RWPE2 (cell line): ENCODE measurements at places on chromosomes 6 and 20.

DNA sequence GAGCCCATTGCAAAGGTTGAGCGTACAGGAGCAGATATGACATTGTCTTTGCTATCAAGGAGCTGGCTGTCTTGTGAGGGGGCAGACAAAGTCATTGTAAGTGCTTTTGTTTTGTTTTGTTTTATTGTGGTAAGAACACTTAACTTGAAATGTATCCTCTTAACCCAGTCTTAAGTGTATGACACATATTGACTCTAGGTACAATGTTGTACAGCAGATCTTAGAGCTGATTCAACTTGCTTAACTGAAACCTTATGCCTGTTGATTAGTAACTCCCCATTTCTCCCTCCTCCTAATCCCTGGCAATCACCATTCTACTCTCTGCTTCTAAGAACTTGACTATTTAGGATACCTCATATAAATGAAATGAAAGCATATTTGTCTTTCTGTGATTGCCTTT is 429.0 kb downstream of the BMP2 start:
- no peaks in the 10 kb centered on the region for H3K27me3 ChIP-seq
- H3K27ac ChIP-seq: peak overlapping the region; percentile 17
- no peak for DNase-seq
- peaks cover 14% of the 10 kb centered on the region for H3K4me1 ChIP-seq
- H3K36me3 ChIP-seq: no peaks in the 10 kb centered on the region

- peaks cover 84% of the 10 kb centered on the region for H3K36me3 ChIP-seq
- H3K27ac ChIP-seq: no peak overlapping the region
- no peaks in the 10 kb centered on the region for H3K27me3 ChIP-seq
- DNase-seq: no peak
These were observed 21.0 kb downstream of the RMND1 start for GRCh38 chr6:151430886-151431285.

DNA sequence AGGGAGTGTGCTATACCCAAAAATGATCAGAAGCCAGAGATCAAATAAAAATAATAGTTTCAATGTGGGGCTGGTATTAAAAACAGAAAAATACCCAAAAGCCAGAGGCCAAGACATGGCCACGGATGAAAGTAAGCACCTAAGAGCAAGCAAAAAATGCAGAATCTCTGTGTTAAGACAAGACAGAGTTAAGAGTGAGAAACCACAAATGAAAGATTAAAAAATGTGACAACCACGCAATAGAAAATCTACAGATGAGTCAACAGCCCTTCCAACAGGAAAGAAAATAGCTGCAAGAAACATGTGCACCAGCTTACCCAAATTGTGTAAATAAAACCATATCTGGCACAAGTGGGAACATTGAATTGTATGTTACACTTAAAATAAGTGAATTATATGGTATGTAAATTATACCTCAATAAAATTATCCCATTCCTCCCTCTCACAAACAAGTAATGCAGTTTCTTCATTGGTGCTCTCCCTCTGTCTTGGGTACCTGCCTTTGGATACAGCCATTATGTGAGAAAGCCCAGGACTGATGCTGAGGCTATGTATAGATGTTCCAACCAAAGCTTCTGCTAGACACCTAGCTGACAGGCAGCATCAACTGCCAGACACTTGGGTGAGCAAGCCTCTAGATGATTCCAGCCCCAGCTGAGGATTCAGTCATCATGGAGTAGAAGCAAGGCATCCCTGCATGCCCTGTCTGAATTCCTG is 55.3 kb upstream of the UFL1 start:
- DNase-seq: no peak
- H3K4me3 ChIP-seq: no peak overlapping the region
- H3K36me3 ChIP-seq: no peaks in the 10 kb centered on the region
- H3K27ac ChIP-seq: no peak overlapping the region

- H3K4me3 ChIP-seq: no peak overlapping the region
- H3K36me3 ChIP-seq: peaks cover 34% of the 10 kb centered on the region
- H3K4me1 ChIP-seq: peaks cover 9% of the 10 kb centered on the region
- no peaks in the 10 kb centered on the region for H3K27me3 ChIP-seq
- no peak for DNase-seq
These were observed 12.9 kb downstream of the BTN2A1 start for GRCh38 chr6:26470643-26471042.

DNA sequence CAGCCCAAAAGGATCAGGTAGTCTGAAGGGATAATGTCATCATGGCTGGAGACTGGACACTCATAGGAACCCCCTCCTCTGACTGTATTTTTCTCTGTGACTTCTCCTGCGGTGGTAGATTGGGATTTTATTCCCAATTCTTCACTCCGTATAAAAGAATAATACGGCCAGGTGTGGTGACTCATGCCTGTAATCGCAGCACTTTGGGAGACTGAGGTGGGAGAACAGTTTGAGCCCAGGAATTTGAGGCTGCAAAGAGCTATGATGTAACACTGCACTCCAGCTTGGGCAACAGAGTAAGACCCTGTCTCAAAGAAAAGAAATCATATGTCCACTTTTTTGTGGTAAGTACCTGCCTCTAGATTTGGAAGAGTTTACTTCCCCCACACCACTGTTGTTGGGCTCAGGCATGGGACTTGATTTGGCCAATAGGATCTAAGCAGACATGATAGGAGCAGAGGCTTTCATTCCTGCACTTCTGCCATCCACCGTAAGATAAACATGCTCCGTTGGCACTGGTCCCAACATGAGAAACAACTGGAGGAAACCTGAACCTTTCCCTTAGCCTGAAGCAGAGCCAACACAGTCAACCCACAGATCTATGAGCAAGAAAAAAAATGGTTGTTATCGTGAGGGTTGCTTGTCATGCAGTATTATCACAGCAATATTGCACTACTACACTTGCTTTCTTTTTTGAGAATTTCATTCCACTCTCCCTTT is 82.0 kb downstream of the JPH2 start:
- DNase-seq: peak; percentile 91
- no peak overlapping the region for H3K4me3 ChIP-seq
- peaks cover 10% of the 10 kb centered on the region for H3K27me3 ChIP-seq
- H3K27ac ChIP-seq: no peak overlapping the region

GRCh38 chr20:19824861-19825260 is 66.8 kb downstream of the RIN2 start:
- no peak overlapping the region for H3K4me3 ChIP-seq
- H3K27me3 ChIP-seq: no peaks in the 10 kb centered on the region
- no peaks in the 10 kb centered on the region for H3K36me3 ChIP-seq
- H3K27ac ChIP-seq: no peak overlapping the region

DNA sequence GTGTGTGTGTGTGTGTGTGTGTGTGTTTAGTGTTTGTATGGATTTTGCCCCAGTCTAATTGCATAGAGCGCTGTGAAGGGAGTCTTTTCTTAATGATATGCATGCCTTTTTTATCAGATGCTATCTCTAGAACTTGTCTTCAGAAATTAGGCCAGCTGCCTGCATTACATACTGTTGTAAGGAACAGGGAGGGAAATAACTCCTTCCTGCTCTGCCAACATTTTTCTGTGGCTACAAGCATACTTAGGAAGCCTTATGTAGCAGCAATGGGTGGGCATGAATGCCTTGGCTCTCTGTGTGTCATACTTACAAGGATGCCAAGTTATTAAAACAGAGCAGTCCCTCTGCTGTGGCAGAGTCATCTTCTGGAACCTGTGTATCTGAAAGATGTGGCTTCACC is 8.0 kb upstream of the COL21A1 start:
- H3K27ac ChIP-seq: no peak overlapping the region
- no peaks in the 10 kb centered on the region for H3K27me3 ChIP-seq
- no peaks in the 10 kb centered on the region for H3K36me3 ChIP-seq

- no peak for DNase-seq
- H3K36me3 ChIP-seq: no peaks in the 10 kb centered on the region
- no peak overlapping the region for H3K27ac ChIP-seq
- H3K4me1 ChIP-seq: peaks cover 9% of the 10 kb centered on the region
- H3K4me3 ChIP-seq: no peak overlapping the region
- no peaks in the 10 kb centered on the region for H3K27me3 ChIP-seq
These were observed 70.8 kb downstream of the TNFAIP3 start for GRCh38 chr6:137937834-137938233.

- peaks cover 11% of the 10 kb centered on the region for H3K4me1 ChIP-seq
- H3K4me3 ChIP-seq: no peak overlapping the region
- DNase-seq: no peak
These were observed 54.0 kb downstream of the PSMG4 start for GRCh38 chr6:3312604-3313231.

DNA sequence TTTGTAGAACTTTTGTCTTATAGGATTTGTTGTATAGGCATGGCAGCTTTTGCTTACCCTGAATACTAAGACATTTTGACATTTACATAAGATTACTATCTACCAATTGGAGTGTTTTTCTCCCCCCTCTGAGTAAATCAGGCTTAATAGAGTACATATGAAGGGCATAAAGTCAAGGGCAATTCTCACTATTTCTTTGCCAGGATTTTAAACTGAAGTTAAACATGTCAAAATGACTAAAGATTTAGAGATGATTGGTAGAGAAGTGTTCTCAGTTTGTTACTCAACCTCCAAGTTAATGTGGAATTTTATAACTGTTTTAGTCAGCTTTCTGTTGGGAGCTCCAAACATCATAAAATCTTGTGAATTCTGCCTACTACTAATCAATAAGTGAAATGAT is 157.8 kb downstream of the CDKAL1 start:
- no peak for DNase-seq
- no peak overlapping the region for H3K4me3 ChIP-seq
- no peaks in the 10 kb centered on the region for H3K27me3 ChIP-seq

DNA sequence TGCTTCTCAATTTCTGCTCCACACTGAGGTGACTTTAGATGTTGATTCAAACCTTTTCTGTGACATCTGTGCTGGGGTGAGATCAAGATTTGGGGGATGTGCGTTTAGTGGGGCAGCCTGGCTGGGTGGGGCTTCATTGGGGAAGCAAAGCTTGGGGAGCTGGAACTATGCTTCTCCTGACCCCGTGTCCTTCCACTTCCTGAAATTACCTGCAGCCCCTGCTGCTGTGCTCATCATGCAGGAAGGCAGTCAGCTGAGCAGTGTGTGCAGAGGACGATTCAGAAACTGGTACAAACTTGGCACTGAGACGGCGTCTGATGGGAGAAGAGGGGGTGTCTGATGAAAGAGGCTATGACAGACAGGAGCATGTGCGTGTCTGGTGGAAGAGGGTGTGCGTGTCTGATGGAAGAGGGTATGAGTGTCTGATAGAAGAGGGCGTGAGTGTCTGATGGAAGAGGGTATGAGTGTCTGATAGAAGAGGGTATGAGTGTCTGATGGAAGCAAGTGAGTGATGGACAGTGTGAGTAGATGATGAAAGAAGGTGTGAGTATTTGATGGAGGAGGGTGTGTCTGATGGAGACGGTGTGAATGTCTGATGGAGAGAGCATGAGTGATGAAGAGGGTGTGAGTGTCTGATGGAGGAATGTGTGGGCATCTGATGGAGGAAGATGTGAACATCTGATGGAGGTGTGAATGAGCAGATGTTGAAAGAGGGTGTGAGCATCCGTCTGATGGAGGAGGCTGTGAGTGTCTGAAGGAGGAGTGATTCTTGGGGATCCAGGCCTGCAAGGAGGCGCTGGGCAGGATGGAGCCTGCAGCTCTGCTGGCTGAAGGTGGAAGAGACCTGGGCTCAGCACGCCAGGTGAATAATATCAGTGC is 103.4 kb downstream of the SYCP2 start:
- H3K36me3 ChIP-seq: no peaks in the 10 kb centered on the region
- DNase-seq: no peak
- H3K4me3 ChIP-seq: no peak overlapping the region
- H3K27me3 ChIP-seq: no peaks in the 10 kb centered on the region

- H3K27ac ChIP-seq: peak overlapping the region; percentile 49
- peak overlapping the region; percentile 57 for H3K4me3 ChIP-seq
- no peak for DNase-seq
- no peaks in the 10 kb centered on the region for H3K27me3 ChIP-seq
These were observed 296 bp downstream of the DZANK1 start for GRCh38 chr20:18466574-18466893.

- no peaks in the 10 kb centered on the region for H3K36me3 ChIP-seq
- H3K27me3 ChIP-seq: no peaks in the 10 kb centered on the region
- no peak for DNase-seq
- H3K4me3 ChIP-seq: no peak overlapping the region
These were observed 8.9 kb downstream of the ARHGAP40 start for GRCh38 chr20:38610521-38610920.

DNA sequence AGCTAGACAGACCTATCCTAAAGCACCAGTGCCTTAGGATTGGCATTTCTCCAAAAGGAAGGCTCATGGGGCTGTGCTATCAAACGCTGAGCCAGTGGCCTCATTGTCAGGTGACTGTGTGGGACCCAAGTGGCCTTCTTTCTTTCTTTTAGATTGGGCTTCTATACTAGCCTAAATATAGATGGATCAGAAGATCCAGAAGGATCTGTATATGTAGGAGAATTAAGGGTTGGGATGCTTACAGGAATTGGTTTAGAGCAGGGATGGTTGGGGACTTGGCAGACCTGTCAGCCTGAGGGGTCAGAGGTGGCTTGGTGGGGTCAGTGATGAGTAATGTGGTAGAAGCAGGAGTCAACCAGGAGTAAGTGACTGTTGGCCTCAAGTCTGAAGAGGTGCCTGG is 14.8 kb downstream of the ABT1 start:
- H3K36me3 ChIP-seq: no peaks in the 10 kb centered on the region
- H3K27ac ChIP-seq: no peak overlapping the region
- H3K27me3 ChIP-seq: no peaks in the 10 kb centered on the region
- peaks cover 3% of the 10 kb centered on the region for H3K4me1 ChIP-seq
- no peak for DNase-seq

GRCh38 chr6:36126553-36127458 is 3.5 kb upstream of the MAPK13 start:
- peaks cover 5% of the 10 kb centered on the region; the same call in 1 of the 2 replicates for H3K36me3 ChIP-seq
- H3K4me3 ChIP-seq: no peak overlapping the region
- H3K27ac ChIP-seq: peak overlapping the region; percentile 93
- DNase-seq: no peak

DNA sequence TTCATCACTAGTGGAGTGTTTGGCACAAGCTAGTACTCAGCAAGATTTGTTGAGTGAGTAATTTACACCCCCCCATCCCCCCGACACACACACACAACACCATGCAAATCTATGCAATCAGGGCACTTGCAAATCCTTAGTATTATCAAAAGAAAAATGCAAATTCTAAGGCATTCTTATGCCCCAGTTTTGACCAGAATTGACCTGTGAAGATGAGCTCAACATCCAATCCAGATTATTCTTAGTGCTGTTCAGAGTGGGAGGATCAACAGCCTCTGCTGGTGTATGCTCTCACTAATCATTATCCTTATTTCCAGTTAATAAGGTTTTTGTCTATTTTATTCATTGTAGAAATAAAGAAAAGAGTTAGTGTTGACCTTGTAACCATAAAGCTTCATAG is 185.4 kb downstream of the PLCB1 start:
- no peaks in the 10 kb centered on the region for H3K27me3 ChIP-seq
- no peaks in the 10 kb centered on the region for H3K4me1 ChIP-seq
- H3K4me3 ChIP-seq: no peak overlapping the region
- no peaks in the 10 kb centered on the region for H3K36me3 ChIP-seq
